ENCODE measurements at places on chromosomes 13 and 19.

DNA sequence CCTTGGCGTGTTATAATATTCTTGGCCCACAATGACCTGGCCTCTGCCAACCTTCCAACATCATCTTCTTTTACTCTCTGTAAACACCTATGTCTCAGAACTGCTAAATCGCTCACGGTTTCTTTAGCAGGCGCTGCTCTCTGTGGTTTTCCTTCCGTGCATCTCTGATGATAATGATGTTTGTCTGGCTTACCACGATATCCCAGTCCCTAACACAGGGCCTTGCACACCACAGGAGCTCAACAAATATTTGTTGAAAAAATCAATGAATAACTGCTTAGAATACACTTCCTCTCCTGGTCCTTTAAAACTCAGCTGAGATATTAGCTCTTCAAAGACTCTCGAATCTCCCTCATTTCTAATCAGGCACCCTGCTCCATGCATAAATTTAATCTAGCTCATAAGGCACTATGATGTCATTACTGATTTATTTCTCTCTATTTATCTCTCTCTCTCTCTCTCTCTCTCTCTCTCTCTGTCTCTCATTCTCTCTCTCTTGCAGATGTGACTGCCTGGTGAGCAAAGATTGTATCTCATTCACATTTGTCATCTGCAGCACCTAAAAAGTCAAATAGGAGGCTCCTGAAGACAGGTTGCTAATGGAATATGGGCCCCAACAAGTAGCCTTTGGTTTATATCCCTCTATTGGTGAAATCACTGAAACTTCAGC lies 206.4 kb downstream of the NHLRC3 start:
- DNase-seq = no peak

- DNase-seq = no peak
Observed at GRCh38 chr19:46466536-46467196, 4.7 kb downstream of the PNMA8A start.

DNA sequence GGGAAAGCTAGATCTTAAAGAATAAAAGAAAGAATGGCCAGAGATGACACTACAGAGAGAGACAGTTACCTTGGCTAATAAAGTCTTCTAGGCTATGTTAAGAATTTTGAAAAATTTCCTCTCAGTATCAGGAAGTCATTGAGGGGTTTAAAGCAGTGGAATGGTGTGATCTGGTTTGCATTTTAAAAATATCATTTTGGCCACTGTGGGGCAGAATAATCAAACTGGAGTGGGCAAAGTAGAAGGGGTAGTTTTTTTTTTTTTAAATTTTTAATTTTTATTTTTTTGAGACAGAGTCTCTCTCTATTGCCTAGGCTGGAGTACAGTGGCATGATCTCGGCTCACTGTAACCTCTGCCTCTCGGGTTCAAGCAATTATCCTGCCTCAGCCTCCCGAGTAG lies 4.4 kb upstream of the CNMD start:
- no peak for DNase-seq

- DNase-seq = no peak
Observed at GRCh38 chr19:18013210-18014111, 5.5 kb downstream of the ARRDC2 start.

GRCh38 chr13:54004026-54004699 lies 975.5 kb downstream of the OLFM4 start:
- DNase-seq = no peak

- DNase-seq = no peak
Observed at GRCh38 chr13:93672996-93673395, 446.4 kb downstream of the GPC6 start.

- no peak for DNase-seq
Observed at GRCh38 chr19:1847348-1847683, 967 bp downstream of the REXO1 start.

- no peak for DNase-seq
Observed at GRCh38 chr13:110882972-110883371, 31.9 kb downstream of the ANKRD10 start.

- no peak for DNase-seq
Observed at GRCh38 chr13:76329004-76329403, 557.2 kb downstream of the KCTD12 start.

GRCh38 chr19:1283917-1284292 lies 1.8 kb upstream of the EFNA2 start:
- DNase-seq = no peak

Measured in NCI-H2227 treated with DMSO at 0.1 percent for 48 hours (cell line).